ENCODE measurements at places on chromosomes 11 and 22.
A peak's percentile ranks its signal among the peaks of the same experiment; 100 is the strongest.

- no peak for DNase-seq
Measured at GRCh38 chr11:103936059-103936458, 100.4 kb upstream of the DDI1 start.

- DNase-seq: peak; percentile 98
Measured at GRCh38 chr11:65477149-65477965, 21.5 kb upstream of the MALAT1 start.

GRCh38 chr22:32830473-32830872 lies 29.0 kb downstream of the TIMP3 start:
- DNase-seq: no peak

DNA sequence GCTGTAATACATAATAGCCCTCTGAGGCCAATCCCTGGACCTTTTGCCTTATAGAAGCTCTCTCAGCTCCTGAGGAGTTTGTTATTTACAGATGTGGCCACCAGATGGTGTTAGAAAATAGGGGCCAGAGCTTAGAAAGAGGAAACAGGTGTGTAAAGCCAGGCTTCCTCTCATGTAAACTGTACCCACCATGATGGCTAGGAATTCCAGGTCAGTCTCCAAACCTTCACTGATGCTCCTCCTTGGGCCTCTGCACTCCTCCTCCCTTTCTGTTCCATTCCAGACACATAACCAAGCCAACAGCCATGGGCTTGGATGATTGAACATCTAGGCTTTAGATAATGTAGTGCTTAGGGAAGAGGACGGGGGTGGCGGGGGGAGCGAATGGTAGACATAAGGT lies 39.7 kb downstream of the USP35 start:
- peak; percentile 73 for DNase-seq

DNA sequence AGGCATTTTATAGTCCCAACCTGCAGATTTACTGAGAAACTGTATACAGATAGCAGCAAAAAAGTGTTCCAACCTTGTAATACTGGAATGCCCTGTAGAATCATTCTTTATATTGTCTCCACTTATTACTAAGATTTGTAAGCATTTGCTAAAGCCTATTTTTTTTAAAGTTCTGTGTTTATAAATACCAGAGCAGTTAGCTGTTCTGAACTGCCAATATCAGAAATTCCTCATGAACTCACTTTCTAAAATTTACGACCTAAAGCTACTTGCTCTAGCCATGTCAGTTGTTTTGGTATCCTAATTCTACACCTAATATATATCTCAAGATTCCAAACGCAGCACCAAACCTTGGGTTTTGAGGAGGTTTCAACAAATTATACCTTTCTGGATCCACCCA lies 103.2 kb downstream of the C11orf65 start:
- peak; percentile 53 for DNase-seq

- no peak for DNase-seq
Measured at GRCh38 chr11:33775832-33776470, 1.6 kb upstream of the FBXO3 start.

DNA sequence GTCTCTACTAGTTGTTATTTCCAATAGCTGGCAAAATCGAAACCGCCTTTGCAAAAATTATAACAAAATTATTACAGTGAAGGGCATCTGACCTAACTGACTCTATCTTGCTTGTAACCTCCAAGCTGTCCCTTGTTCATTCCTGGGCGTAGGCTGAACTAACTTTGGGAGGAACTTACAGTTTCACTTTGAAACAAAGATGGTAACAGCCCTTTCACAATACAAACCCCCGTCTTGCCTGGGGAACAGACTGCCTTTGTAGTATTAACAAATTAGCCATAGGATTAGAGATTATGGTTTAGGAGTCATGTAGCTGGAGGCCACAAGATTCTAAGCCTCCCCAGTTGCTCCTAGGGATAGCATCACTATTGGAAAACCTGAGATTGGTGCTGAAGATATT lies 131.6 kb upstream of the HSD17B12 start:
- DNase-seq: no peak

GRCh38 chr11:43577566-43578264 lies 102.8 kb upstream of the HSD17B12 start:
- DNase-seq: no peak

DNA sequence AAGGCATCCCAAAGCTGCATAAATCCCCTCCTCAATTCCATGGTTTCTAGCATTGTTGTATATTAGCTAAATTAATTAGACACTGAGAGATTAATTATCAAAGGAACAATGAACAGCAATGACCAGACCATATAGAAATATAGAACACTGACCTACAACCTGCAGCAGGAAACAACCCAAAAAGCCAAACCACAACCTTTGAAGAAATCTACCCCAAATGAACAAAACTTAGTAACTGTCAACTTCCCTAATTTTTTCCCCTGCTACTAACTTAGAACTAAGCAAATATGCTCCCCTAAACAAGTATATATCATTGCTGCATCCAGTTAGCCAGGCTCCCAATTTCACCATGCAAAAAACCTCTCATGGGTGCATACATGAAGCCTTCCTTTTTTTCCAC lies 268.0 kb upstream of the ANO3 start:
- DNase-seq: no peak

DNA sequence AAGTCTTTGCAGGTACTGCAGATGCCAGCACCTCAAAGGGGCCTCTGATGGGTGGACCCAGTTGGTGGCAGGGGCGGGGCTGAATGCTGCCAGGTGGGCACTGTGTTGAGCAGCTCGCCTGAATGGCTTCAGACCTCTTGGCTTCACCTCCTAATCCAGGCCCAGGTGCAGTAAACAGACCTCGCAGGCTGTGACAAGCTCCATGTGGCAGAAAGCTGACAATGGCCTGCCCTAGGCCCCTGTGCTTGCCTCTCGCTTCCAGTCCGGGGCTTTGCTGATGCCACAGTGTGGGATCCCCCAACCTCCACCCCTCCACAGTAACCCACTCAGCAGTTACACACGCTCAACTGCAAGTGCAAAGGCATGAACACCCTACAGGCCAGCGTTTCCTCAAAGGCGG lies 9.4 kb downstream of the IGLL1 start:
- no peak for DNase-seq

GRCh38 chr11:105929084-105929955 lies 92.7 kb downstream of the MSANTD4 start:
- no peak for DNase-seq

DNA sequence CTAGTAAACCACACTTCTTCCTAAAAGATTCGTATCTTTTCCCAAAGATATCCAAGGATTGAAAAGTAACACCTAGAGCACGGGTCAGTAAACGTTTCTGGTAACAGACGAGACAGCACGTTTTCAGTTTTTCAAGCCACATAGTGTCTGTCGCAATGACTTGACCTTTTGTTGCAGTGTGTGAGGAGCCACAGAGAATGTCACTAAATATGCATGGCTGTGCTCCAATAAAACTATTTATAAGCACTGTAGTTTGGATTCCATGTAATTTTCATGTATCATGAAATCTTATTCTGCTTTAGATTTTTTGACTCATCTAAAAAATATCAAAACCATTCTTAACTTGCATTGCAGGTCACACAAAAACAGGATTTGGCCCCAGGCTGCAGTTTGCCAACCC lies 18.3 kb upstream of the MICAL3 start:
- peak; percentile 77 for DNase-seq

DNA sequence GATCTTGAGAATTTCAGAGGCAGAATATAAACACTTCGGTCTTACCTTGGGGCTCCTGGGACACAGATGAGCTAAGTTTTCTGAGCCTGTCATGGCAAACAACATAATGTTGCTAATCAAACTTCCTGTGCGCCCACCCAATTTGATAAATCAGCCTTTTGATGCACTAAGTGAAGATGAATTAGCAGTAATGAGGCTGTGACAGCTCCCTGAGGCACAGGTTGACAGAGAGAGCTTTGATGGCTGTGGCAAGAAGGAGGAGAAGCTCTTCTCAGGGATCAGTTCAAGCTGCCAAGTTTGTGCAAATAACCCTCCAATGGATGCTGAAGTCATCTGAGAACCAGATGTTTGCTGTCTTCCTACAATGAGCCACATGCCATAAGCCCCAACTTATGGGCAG lies 34.4 kb downstream of the DRD2 start:
- no peak for DNase-seq

DNA sequence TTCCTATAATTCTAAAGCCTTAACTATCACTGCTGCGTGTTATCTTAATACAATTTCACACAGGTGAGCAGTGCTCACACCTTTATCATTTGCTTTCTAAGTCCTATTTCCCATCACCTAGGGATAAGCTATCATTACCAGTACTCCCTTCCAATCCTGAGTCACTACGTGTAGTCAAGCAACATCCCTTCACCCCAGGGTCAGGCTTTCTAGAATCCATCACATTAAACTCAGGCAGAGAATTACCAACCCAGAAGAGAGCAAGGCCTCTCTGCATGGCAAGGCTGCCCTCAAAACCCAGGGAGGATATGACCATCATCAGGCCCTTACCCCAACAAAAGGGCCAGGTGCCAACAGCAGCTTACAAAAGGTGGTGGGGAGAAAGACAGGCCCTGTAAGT lies 9.8 kb downstream of the PACSIN2 start:
- no peak for DNase-seq

- DNase-seq: peak; percentile 65
Measured at GRCh38 chr11:23604966-23605365, 744.7 kb upstream of the CCDC179 start.

DNA sequence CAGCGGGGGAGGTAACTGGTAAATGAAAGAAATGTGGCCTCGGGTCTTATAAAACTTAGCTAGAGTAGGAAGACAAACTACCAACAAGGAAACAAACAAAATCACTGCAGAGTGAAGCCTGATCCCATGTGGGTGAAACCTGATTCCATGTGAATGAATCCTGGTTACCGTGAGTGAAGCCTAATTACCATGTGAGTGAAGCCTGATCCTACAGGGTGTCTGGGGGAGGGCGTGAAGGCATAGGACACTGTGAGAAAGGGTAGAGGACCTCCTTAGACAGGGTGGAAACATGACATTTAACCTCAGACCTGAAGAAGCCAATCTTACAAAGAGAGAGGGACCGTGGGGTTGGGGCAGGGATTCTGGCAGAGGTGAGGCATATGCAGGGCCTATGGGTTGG lies 106.2 kb upstream of the USP47 start:
- no peak for DNase-seq

- DNase-seq: no peak
Measured at GRCh38 chr22:25098445-25099081, 101.1 kb upstream of the CRYBB3 start.

DNA sequence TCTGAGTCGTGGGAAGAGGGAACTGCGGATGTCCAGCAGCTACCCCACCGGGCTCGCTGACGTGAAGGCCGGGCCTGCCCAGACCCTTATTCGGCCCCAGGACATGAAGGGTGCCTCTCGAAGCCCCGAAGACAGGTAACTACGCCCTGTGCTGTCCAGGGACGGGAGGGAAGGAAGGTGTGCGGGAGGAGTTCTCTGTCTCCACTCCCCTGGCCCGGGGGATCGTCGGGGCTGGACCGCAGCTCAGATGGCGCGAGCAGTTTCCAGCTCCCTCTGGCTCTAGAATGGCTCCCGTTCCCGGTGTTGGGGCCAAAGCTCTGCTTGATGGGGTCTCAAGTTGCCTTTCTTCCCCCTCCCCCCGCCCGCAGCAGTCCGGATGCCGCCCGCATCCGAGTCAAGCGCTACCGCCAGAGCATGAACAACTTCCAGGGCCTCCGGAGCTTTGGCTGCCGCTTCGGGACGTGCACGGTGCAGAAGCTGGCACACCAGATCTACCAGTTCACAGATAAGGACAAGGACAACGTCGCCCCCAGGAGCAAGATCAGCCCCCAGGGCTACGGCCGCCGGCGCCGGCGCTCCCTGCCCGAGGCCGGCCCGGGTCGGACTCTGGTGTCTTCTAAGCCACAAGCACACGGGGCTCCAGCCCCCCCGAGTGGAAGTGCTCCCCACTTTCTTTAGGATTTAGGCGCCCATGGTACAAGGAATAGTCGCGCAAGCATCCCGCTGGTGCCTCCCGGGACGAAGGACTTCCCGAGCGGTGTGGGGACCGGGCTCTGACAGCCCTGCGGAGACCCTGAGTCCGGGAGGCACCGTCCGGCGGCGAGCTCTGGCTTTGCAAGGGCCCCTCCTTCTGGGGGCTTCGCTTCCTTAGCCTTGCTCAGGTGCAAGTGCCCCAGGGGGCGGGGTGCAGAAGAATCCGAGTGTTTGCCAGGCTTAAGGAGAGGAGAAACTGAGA lies 1.4 kb downstream of the ADM start:
- DNase-seq: peak; percentile 48

DNA sequence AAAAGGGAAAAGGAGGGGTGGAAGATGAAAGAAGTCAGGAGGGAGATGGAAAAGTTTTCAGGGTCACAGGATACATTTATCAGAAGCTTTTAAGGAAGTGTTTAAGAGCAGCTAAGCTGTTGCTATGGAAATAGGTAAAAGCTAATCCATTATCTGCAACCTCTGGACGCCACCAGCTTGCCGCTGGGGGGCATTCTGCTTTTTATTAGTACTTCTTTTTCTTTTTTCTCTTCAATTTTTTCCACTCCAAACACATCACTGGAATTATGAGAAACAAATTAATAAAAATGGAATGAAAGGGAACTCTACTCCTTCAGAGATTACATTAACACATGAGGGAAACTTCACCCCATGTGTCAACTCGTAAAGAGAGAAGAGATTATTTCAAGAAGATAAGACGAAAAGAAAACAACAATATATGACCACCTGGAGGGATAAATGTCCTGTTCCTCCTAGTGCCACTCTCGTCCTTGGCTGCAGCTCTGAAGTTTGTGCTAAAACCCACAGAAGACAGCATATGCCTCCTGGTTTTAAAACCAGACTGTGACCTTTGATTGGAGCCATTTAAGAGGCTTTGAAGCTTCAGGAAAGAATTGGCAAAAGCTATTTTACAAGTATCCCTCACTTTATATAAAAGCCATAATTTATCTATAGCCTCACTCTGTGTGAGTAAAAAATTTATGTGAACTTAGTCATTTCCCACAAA lies 972.8 kb downstream of the OPCML start:
- no peak for DNase-seq
